H1 (cell line): ENCODE measurements at places on chromosomes 3 and 15.

DNA sequence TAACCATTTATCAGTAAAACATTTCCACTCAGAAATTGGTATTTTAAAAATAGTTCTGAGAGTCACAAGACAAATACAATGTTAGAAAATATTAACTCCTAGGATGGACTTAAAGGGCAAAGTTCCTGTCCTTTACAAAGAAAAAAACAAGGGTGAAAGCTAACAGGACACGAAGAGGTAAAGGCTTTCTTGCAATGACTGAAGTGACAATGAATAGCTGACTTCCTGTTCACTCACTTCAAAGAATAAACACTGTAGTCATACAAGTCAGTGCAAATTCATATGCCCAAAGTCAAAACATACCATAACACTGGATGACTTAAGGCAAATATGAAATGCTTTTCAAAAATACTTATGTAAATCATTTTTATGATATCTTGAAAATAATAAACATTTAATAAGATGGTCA, 1389.8 kb upstream of the ALCAM start:
- no peak overlapping the region for H3K27ac ChIP-seq
- H3K27me3 ChIP-seq: no peaks in the 10 kb centered on the region
- H3K4me1 ChIP-seq: no peaks in the 10 kb centered on the region

DNA sequence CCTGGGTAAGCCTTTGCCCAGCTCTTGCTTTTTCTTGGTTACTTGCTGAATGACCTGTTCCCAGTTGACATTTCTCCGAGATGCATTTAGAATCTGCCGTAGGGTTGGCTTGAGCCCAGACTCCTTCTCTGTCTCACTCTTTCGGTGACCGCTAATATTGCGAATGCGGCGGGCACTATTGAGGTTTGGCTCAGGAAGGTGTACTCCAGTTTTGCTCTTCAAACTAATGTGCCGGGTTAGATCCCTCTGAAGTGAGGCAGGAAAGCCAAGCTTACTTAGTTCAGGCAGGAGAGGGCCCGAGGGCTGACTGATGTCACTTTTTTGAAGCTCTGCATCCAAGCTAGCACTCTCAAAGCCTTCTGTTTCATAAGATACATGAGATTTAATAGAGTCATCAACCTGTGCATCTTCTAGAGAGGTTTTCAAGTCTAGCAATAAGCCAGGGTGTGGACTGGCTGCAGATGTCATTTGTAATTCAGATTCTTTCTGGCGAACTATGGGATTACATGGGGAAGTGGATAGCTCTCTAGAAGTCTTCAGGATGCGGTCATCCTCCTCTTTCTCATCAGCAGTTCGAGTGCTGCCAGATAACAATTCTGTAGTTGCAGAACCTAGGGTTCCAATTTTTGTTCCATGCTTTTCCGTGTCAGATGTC, 41.0 kb downstream of the ZNF106 start:
- no peaks in the 10 kb centered on the region for H3K27me3 ChIP-seq
- no peaks in the 10 kb centered on the region for H3K4me1 ChIP-seq
- peaks cover 5% of the 10 kb centered on the region; the same call in 1 of the 2 replicates for H3K36me3 ChIP-seq
- no peak for DNase-seq
- no peak overlapping the region for H3K4me3 ChIP-seq

- H3K36me3 ChIP-seq: no peaks in the 10 kb centered on the region
- H3K4me3 ChIP-seq: no peak overlapping the region
- DNase-seq: no peak
- no peaks in the 10 kb centered on the region for H3K4me1 ChIP-seq
- H3K27ac ChIP-seq: no peak overlapping the region
These were observed 358.9 kb downstream of the RBMS3 start for GRCh38 chr3:29639578-29640290.

DNA sequence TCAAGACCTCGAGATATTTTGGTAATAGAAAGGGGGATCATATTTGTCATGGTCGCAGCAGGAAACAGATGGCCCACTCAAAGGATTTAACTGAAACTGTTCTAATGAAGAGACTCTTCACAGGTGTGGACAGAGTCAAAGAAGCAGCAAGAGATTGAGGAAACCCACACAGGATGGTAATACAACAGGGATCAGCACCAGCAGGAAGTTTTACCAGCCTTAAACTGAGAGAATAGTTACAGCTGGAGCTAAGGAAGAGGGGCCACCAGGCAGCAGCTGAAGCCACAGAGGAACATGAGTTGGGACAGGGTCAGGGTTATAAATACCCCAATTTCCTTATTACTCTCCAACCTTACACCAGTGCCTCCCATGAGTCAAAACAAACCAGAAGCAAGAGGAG, 131.8 kb upstream of the UBE2E2 start:
- H3K27me3 ChIP-seq: 0 out of 2 replicates have a peak, but pooled peaks cover 2% of the 10 kb centered on the region
- peaks cover 15% of the 10 kb centered on the region for H3K4me1 ChIP-seq
- DNase-seq: no peak
- H3K27ac ChIP-seq: no peak overlapping the region

DNA sequence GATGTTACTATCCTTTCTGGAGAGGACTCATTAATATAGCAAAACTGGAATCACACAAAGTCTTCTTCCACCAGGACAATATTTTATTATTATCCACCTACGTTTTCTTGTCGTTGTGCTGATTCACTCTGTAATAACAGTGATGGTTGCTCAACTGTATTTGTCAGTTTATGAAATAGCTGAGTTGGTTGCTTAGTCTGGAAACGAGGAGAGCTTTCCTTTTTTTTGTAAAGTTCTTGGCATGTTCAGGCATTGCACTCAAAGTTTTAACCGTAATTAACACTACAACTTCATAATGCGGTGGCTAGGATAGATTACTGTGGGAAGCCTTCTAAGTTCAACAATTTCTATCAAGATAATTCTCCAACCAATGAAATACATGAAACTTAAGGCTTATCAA, 131.2 kb downstream of the RAP2B start:
- no peaks in the 10 kb centered on the region for H3K36me3 ChIP-seq
- H3K27me3 ChIP-seq: no peaks in the 10 kb centered on the region
- H3K4me1 ChIP-seq: no peaks in the 10 kb centered on the region
- H3K4me3 ChIP-seq: no peak overlapping the region

DNA sequence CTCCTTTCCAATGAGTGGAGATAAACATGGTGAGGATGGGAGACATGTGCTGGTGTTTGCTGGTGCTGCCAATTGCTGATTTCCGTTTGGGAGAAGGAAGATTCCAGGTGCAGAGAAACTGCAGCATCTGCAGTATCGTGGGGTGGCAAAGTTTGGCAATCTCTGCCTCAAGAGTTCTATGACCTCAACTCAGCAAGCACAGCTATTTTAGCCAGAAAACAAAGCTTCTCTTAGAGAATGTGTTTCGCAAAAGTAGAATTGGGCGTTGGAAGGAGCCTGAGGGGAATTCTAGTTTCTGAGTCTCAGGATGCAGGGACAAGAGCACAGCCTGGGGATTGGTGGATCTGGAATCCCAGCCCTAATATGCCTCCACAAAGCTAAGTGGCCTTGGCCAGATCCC, 18.2 kb upstream of the SHC4 start:
- H3K4me3 ChIP-seq: no peak overlapping the region
- DNase-seq: no peak
- no peaks in the 10 kb centered on the region for H3K36me3 ChIP-seq
- no peaks in the 10 kb centered on the region for H3K27me3 ChIP-seq
- no peaks in the 10 kb centered on the region for H3K4me1 ChIP-seq

DNA sequence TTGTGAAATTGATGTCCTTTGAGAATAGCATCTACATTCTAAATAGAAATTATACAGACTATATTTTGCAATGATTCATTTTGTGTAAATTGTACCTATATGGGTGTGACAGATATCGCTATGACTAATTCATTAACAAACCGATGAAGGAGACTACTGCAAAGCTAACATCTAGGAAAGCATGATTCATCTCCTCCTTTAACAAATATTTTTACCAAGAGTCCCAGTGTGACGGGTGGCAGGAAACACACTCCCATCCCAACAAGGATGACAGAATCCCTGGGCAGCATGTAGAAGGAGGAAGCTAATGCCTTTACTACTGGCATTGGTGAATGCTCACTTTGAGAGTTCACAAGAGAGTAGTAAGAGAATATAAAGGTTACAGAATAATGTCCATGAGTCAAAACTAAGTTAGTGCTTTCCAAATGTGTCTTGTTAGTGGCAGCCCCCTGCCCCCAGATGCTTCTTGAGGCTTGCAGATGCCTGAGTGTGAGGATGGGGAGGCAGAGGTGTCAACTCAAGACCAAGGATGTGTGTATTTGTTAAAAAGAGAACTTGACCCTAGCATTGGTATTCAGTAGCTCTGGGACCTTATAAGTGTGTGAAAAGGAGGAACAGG, 180.6 kb downstream of the FMN1 start:
- no peaks in the 10 kb centered on the region for H3K36me3 ChIP-seq
- H3K27ac ChIP-seq: no peak overlapping the region
- peaks cover 2% of the 10 kb centered on the region; the same call in 1 of the 2 replicates for H3K4me1 ChIP-seq
- no peak overlapping the region for H3K4me3 ChIP-seq

DNA sequence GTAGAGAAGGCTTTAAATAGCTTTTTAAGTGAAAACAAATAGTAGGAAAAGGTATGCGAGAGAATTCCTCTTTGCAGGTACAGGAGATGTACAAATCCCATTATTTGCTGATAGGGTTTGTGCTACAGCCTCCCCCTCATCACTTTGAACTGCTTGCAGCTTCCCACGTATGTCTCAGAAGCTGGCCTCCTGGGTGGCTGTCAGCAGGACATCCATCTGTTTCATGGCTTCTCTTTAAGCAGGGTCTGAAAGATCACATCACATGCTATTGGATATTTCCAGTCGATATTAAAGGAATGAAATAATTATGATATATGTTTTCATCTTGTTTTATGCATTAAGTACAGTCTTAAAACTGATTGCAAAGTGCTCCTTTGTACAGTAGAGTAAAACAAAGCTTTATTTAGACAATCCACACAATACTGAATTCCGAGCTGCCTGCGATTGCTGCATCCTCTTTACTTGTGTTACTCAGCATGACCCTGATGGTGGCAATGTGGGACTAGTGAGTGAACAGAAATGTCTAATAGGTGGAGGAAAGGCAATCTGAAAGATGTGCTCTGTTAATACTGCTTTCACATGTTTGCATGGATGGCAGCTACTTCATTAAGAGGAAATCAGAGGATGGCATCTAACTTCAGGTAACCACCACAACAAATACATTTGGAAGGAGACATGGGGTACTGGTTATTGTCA, 930.6 kb upstream of the SEMA6D start:
- H3K4me1 ChIP-seq: no peaks in the 10 kb centered on the region
- H3K36me3 ChIP-seq: no peaks in the 10 kb centered on the region
- no peaks in the 10 kb centered on the region for H3K27me3 ChIP-seq
- no peak for DNase-seq
- no peak overlapping the region for H3K4me3 ChIP-seq

DNA sequence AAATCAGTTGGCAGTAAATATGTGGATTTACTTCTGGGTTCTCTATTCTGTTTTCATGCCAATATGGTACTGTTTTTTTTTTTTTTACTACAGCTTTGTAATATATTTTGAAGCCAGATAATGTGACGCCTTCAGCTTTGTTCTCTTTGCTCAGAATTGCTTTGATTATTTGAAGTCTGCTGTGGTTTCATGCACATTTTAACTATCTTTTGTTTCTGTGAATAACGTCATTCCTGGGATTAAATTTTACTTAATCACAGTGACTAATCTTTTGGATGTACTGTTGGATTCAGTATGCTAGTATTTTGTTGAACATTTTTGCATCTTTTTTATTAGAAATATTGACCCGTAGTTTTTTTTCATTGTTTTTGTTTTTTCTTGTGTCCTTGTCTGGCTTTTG, 576.5 kb downstream of the ZNF385D start:
- DNase-seq: no peak
- H3K27me3 ChIP-seq: no peaks in the 10 kb centered on the region
- H3K27ac ChIP-seq: no peak overlapping the region
- no peak overlapping the region for H3K4me3 ChIP-seq
